ENCODE measurements at places on chromosomes 2 and 18. TPM values are rescaled to one million over a fixed set of nuclear protein-coding genes. Genes with fewer than 3 reads are reported as not detected.

SULT1C4 gene
- total RNA-seq: not detected

BOK gene
- 2.6 TPM for total RNA-seq

GRCh38 chr2:217713395-217714286, 289.2 kb downstream of the TNS1 start:
- H3K36me3 ChIP-seq: no peaks in the 10 kb centered on the region
- peaks cover 14% of the 10 kb centered on the region for H3K27me3 ChIP-seq
- H3K4me1 ChIP-seq: 0 out of 2 replicates have a peak, but pooled peaks cover 3% of the 10 kb centered on the region
- H3K27ac ChIP-seq: no peak overlapping the region

SEMA4F gene
- 1.6 TPM for total RNA-seq

DNA sequence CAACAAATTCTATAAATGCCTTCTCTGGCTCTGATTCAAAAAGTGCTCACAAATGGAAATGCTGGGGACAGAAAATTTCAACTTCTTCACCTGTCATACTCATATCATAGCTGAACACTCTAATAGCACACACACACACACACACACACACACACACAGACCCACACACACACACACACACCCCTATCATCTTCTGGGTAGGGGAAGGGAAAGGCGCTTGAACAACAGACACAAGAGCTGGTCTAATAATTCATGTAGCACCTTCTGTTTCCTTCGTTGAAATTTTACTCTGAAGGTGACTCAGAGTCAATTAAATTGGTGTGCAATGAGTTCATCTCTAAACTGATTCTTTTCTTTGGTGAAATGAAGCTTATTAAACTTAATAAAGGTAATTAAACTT, 32.9 kb downstream of the CD28 start:
- H3K4me1 ChIP-seq: no peaks in the 10 kb centered on the region
- DNase-seq: no peak
- no peaks in the 10 kb centered on the region for H3K36me3 ChIP-seq
- no peak overlapping the region for H3K4me3 ChIP-seq

GRCh38 chr18:1746131-1746530, 825.2 kb downstream of the METTL4 start:
- no peak for DNase-seq
- H3K36me3 ChIP-seq: no peaks in the 10 kb centered on the region

- H3K27me3 ChIP-seq: peaks cover 54% of the 10 kb centered on the region
- no peaks in the 10 kb centered on the region for H3K36me3 ChIP-seq
- no peak for DNase-seq
- no peak overlapping the region for H3K4me3 ChIP-seq
Observed at GRCh38 chr18:22165049-22165602, 4.3 kb upstream of the GATA6 start.

HOXD10 gene
- total RNA-seq: not detected
